Stimulated activated CD8-positive, alpha-beta memory T cell treated with anti-CD3 and anti-CD28 coated beads, Interleukin-2, amount 100 ng/mL, for 1 hour (primary cell): ENCODE measurements at places on chromosomes 12 and 14.

DNA sequence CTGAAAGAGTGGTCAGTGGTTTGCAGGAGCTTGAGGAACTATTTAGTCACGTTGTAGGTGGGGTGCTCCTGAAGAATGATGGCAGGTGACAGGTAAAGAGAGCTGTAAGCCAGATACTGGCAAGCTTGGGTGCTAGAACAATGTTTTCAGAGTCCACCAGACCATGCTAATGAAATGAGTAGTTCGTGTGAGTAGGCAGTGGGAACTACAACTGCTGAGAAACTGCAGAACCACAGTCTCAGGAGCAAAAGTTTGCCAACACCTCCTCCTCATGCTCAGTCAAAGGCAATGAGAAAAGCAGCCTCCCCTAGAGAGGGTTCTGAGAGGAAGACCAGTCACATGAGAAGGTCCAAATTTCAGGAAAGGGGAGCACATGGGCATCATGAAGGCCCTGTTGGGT is 91.3 kb downstream of the PRKD1 start:
- DNase-seq, result no peak

GRCh38 chr14:51682411-51682810 is 30.7 kb downstream of the FRMD6 start:
- DNase-seq, result no peak

- no peak for DNase-seq
Measured at GRCh38 chr12:15679151-15679550, 110.0 kb downstream of the EPS8 start.

DNA sequence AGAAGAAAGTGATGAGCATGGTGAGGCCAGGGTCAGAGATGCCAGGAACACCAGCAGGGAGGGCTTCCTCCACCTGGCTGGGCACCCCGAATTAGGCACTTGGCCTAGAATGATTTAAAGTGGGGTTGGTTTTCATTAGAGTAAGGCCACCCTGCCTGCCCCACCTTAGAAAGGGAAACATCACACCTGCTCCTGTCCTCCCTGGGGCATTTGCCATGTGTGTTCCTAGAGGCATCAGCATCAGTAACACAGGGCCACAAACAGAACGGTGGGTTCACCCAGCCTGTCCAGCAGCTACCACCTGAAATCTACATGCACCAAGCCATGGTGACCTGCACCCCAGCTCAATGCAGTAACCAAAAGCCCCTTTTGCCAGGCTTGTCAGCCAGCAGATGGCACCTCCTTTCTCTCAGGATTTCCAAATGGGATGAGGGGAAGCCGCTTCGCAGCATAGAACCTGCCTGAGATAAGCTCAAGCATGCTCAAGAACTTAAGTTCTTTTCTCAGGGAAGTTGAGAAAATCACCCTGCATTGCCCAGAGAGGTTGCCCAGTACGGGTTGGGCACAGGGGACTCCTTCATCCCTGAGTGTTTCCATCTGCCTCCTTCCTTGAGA is 338.8 kb downstream of the DPF3 start:
- DNase-seq, result no peak

DNA sequence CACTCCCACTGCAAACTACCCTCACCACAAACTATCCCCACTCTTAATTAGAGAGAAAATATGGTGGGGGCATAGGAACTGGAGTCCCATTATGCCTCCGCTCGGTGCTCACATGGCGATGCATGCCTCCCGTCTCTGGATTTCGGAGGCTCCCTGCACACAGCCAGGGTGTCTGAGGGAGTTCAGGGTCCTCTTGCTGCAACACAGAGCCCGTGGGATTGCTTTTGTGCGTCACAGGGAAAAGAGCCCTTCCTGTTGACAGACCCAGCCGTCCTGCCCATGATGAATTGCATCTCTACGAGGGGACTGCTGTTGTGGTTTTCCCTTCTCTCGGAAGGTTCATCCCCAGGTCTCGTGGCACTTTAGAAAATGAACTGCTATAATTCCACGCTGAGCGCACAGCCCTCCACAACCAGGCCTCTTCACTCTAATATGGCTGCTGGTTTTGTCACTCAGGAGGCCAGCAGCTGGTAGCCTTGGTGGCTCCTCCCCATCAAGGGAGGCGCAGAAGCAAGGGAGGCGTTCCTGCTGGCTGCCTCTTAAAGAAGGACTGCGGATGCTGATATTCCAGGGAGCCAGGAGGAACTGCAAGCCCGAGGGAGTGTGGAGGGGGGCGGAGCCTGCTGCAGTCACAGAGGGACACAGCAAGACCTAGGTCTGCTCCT is 158.0 kb downstream of the KCNA5 start:
- no peak for DNase-seq
